ENCODE measurements at places on chromosomes 12 and 14.

DNA sequence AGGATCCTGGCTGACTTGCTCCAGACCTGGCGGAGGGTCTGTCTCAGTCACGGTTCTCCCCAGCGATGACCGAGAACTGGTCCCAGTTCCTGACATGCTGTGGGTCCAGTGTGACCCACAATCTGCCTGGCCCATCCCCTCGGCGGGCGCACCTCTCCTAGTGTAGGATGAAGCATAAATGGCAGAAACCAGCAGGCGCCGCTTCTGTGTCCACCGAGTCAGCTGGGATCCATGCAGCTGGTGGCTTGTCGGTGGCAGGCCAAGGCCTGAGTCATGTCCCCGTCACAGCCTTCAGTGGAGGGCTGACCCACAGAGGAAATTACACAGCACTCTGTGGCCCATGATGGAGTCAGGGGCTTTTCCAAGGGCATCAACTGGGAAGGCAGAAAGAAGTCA is 38.5 kb downstream of the NFKBIA start:
- no peak for DNase-seq

DNA sequence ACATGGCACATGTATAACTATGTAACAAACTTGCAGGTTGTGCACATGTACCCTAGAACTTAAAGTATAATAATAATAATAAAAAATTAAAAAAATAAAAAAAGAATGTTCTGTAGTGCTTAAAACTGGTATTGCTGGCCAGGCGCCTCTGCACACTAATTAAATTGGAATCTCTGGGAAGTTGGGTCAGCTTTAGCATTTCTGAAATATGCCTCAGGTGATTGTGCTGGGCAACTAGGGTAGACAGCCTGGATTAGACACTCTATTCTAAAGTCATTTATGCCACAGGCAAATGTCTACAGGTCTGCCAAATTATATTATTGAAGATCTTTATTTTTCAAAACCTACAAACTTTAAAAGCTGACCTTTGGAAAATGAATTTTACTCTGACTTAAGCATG is 55.3 kb downstream of the PPM1H start:
- DNase-seq = no peak

DNA sequence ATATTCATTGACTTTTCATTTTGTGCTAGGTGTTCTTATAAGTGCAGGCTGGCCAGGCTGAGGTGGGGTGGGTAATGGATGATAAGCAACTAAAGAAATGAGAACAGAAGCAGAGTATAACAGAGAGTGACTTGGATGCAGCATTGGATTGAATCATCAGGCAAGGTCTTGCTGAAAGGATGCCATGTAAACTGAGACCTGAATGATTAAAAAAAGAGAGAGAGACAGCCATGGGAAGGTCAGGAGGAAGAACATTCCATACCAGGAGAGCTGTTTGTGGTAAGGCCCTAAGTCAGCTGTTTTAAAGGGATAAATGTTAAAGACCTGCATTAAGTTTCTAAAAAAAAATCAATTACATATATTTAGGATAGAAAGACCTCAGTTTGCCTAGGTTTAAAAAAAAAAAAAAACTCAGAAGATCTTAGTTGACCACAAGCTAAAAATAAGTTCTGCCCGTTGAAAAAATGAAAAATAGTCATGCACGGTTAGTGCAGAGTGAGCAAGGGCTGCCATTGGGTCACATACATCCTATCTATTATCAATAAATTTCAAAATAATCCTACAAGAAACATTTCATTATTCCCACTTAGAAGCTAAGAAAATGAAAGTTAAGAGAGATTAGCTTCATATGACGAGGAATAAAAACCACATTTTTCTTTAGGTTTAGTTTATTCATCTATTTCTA is 37.2 kb downstream of the IFNG start:
- DNase-seq = no peak

DNA sequence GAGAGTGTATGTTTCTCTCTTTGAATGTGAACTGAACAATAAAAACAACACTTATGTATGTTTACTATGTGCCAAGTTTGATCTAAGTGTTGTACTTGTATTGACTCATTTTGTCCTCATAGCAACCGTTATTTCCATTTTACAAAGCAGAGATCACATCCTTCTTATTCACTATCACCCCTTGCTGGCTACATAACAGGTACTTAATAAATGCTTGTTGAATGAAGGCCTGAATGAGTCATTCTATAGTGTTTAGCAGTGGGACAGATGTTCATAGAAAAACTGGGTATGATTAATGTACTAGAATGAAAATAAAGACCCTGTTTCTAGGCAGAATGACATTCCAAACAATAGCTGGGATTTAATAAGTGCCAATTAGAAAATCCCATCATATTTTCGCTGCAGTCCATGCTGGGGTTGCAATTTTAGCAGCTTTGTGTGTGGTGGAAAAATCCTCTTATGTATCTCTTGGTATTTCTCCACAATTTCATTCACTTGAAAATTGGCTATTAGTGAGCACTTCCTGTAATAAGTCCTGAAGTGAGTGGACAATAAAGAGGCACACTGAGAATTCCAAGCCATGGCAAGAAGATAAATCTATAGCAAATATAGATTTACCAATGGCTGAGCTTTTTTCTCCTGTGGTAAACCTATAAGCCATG is 86.0 kb downstream of the FAR2 start:
- no peak for DNase-seq

- no peak for DNase-seq
These were observed 10.7 kb downstream of the KANSL2 start for GRCh38 chr12:48671231-48671856.

DNA sequence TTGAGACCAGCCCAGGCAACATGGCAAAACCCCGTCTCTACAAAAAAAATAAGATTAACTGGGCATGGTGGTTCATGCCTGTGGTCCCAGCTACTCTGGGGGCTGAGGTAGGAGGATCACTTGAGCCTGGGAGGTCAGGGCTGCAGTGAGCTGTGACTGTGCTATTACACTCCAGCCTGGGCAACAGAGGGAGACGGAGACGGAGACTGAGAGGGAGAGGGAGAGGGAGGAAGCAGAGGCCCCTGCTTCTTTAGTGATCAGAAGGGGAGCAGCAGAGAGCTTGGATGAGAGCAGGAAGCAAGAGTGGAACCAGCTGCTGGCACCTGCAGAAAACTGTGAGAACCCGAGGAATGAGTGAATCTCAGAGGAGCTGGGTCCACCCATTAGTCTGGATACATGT is 45.9 kb downstream of the ISCA2 start:
- no peak for DNase-seq

DNA sequence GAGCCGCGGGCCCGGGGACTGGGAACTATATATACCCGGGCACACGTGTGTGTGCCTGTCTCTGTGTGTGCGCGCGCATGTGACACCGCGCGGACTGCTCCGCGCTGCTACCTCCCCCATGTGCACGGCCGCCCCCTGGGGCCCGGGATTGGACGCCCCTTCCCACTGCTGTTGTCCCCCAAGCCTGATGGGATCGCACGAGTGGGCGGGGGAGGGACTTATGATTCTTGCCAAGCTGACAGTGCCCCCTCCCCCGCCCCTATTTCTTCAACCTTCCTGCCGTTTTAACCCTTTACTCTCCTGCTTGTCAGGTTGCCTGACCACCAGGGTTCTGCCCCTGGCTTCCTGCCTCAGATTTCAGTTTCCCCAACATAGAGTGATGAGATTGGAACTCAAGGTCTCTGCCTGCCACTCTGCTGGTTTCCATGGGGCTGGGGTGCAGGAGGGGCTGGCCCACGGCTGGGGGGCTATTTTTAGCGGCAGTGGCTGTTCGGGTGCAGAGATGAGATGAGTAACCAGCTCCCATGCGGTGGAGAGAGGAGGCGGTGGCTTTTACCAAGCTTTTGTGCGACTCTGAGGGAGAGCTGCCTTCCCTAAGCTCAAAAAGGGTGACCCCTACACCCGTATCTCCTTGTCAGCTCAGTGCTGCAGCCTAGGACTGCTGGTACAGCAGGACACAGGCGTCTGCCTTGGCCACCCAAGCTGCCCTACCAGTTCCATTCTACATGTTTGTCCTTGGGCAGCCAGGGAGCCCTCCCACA is at the start of gene DDN:
Gene DDN (minus strand): TSS at position 5 of the 761 bp plus-strand sequence. CDS start 88 bp downstream, outside the sequence.
- DNase-seq = peak; percentile 53

- DNase-seq = no peak
These were observed 45.1 kb downstream of the PRORP start for GRCh38 chr14:35167496-35167895.

- peak; percentile 99 for DNase-seq
These were observed at the start of gene DDX47 for GRCh38 chr12:12813120-12814101. Gene DDX47 (plus strand): TSS chr12:12813346. CDS start chr12:12813368, 22 bp downstream.

DNA sequence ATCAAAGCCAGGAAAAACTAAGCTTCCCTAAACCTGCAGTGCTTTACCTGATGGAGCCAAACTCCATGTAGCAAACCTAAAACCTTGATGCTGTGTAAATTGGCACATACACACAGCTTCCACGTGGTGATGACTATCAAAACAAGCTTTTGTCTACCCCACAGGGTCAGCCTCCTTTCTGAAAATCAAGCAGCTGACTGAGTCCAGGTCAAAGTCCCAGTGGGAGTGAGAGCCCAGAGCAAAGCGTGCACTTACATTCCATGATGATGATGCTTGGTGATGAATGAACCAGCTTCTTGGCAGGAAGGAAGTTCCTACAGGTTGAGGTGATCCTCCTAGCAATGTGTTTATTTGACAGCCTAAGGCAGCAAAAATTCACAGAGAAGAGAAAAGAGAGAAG is 630.0 kb upstream of the TBX3 start:
- no peak for DNase-seq

DNA sequence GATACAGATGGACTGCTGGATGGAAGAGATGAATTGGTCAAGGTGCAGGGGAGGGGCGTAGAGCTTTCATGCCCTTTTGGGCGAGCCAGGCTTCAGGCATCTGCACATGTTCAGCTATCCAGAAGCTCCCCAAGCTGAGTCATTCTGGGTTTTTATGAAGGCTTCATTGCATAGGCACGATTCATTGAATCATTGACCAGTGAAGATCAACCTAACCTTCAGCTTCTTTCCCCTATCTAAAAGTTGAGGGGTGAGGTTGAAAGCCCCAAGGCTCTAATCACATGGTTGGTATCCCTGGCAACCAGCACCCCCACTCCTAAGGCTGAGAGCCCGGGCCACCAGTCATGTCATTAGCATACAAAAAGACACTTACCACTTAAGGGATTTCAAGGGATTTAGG is 36.3 kb downstream of the RPS29 start:
- DNase-seq = no peak

- DNase-seq = no peak
These were observed 5.2 kb downstream of the ZBTB42 start for GRCh38 chr14:104805941-104806624.

- DNase-seq = no peak
These were observed 80.9 kb downstream of the DENND5B start for GRCh38 chr12:31510034-31510433.

DNA sequence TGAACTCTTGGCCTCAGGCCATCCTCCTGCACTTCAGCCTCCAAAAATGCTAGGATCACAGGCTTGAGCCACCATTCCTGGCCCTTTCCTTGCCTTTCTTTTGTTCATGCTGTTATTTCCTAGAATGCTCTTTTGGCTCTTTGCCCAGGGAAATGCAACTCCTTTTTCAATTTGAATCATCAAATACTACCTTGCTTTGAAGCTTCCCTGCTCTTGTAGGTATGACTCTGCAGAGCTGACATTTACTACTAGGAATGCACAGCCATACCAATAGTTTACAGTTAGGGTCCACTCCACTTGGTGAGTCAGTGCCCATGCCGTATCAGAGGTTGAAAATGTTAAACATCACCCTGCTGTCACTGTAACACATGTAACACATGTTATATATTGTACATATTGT is 107.0 kb upstream of the CRY1 start:
- no peak for DNase-seq

GRCh38 chr14:29645117-29645516 is 282.5 kb downstream of the PRKD1 start:
- no peak for DNase-seq

- DNase-seq = no peak
These were observed 118.8 kb downstream of the LLPH start for GRCh38 chr12:66011731-66012130.

DNA sequence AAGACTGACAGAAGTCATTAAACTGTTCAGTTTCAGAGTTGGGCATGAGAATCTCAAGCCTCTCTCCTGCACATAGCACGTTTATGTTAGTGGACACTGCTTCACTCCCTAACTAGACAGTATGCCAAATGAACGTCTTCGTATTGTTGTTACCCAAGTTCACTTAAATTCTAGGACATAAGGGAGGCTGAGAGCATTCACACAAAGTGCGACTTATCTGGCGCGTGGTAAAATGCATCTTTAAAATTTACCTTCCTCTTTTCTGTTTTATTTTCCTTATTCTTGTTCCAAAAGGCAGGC is 166.3 kb downstream of the AKAP6 start:
- no peak for DNase-seq

DNA sequence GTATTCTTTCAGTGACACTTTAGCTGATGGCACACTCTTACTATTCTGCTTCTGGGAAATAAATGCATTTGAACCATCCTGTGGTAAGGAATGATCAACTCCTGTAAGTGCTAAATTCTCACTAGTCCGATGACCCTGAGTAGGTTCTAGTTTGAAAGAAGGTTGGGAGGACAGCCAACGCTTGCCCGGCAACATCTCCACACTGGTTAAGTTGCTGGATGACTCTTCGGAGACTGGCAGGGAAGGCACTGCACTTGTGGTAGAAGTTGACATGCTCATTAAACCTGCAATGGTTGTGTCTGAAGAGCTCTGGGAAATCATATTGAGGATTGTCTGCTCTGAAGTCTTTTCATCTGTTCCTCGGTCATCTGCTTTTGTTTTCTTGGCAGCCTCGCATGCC is 12.0 kb upstream of the KANSL2 start:
- DNase-seq = no peak

DNA sequence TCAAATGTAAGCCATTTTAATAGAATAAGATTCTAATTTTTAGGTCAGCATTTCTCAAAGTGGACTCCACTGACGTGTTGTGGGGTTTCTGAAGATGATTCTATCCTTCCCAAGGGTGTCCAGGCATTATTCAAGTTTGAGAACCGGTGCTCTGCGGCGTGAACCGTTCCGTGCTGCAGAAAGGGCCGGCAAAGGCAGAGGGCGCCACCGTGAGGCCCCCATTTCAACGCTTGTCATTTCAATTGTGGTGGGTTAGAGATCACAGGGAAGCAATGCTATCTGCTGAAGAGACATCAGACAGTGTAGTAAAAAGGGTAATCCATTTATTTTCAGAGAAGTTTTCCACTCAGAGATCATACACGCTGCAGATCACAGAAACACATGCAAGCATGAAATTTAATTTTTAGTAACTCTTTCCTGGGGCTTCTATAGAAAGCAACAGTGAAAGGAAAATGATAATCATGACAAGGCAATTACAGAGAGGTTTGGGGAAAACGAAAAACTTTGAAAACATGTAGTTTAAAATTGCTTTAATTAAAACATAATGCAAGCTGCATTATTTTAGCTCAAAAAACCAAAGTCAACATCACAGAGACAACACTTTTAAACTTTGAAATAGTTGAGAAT is 201.7 kb downstream of the EXOC5 start:
- peak; percentile 47 for DNase-seq

- no peak for DNase-seq
These were observed 40.4 kb downstream of the AACS start for GRCh38 chr12:125105600-125105999.

GRCh38 chr12:3534511-3534910 is 43.5 kb downstream of the PRMT8 start:
- peak; percentile 11 for DNase-seq

- no peak for DNase-seq
These were observed 5.5 kb upstream of the CCDC197 start for GRCh38 chr14:93991649-93992048.

All from mesothelial cell of epicardium (in vitro differentiated cells).